ENCODE measurements at places on chromosomes 16 and 17.

DNA sequence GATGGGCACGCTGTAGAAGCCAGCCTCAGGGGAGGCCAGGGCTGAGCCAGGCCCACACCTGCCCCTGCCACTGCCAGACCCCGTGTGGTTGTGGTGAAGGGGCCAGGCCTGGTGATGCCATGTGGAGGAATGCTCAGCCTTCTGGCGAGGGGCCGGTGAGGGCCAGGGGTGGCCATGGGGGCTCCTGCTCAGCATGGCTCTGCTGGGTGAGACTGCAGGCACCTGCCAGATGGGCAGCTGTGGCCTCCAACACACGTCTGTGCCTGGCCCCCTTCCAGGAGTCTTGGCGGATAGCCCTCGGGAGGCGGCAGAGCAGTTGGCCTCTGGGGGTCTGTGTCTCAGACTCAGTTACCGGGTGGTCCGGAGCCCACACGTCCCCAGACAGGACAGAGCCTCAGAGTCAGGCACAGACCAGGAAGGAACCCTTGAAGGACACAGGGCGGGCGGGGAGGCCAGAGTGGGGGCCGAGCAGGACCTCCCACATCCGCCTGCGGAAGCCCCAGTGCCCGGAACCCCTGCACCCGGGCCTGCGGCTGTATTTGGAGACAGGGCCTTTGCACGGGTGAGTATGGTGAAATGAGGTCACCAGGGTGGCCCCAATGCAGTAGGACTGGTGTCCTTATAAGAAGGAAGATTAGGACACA, 22.5 kb upstream of the CHMP6 start:
- peak; percentile 68 for DNase-seq

DNA sequence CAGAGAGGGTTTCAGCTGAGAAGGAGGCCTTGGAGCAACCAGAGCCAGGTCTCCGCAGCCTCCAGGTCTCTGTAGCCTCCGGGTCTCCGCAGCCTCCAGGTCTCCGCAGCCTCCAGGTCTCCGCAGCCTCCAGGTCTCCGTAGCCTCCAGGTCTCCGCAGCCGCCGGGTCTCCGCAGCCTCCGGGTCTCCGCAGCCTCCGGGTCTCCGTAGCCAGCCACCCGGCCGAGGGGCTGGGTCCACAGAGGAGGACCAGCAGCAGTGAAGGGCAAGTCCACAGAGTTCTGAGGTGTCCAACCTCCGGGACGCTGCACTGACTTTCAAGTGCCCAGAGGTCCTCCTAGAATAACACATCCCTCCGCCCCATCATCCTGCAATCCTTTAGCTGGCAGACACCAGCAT, 221.0 kb downstream of the RBFOX3 start:
- DNase-seq: no peak

- DNase-seq: peak; percentile 64
These were observed 384 bp downstream of the TMEM107 start for GRCh38 chr17:8175795-8176196.

- DNase-seq: no peak
These were observed 20.4 kb downstream of the SDK2 start for GRCh38 chr17:73623818-73624217.

GRCh38 chr16:2212362-2213324, 2.0 kb upstream of the BRICD5 start:
- DNase-seq: no peak

DNA sequence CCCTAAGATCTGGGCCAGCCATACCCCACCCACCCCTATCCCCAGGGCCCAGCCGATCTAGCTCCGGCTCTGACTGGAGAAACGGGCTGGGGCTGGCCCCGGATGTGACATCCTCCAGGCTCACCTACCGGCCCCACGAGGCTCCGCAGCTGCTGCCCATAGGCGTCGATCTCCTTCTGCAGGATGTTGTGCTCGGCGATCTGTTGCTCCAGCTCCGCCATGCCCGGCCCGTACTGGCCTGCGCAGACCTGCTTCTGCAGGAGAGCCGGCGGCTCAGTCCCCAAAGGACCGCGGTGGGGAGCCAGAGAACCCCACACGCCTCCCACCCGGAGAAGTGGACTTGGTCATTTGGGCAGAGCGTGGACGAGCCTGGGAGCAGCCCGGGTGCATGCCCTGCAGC, 4.8 kb downstream of the EVPL start:
- no peak for DNase-seq

DNA sequence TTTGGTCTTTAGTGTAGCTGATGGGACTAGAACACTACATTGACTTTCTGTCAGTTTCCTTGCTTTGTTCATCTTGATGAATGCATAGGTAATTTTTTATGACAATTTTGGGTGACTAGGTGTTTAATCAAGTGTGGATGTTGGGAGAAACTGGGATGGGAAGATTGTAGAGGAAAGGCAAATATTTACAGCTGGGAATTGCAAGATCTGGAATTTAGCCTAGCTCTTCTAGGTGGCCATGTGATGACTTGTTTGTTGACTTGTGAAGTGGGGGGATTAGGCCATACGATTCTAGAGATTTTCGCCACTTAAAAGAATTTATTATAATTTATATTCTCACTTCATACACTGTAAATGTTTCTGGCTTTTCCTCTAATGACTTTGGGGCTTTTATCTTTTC, 480.3 kb upstream of the GOT2 start:
- no peak for DNase-seq

DNA sequence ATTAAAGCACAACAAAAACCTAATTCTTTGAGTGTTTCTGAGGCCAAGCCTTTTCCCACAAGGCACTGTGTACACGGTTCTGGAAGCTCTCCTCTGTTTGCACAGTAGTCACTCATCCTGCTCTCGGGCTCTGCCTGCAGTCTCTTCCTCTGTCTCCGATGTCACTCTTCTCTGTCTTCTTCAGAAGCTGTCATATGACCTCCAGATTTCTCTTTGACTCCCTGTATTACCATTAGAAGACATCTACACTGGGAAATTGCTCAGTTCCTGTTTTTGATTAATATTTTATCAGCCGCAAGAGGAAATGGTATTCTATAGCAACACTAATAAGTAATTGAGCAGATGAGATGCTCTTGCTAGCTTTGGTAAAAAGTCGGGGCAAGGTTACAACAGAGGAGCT, 422.9 kb downstream of the WWOX start:
- DNase-seq: peak; percentile 81

DNA sequence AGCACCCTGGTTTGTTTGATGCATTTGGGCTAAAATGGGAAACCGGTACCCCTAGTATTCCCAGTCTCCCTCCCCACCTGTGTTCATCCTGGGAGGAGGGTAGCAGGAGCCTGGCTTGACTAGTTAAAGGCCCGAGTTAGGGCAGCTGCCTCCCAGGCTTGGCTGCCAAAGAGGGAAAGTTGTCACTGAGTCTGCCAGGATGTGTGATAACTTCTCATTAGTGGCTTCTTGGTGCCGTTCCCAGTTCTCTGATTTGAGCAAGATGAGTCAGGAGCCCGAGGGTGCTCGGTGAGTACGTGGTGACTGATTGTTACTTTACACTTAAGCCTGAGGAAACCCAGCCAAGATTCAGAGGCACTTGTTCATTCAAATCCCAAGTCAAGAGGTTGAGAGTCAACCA, 2.5 kb downstream of the KRT32 start:
- no peak for DNase-seq

GRCh38 chr16:89982318-89982717, 33.8 kb downstream of the DEF8 start:
- no peak for DNase-seq

DNA sequence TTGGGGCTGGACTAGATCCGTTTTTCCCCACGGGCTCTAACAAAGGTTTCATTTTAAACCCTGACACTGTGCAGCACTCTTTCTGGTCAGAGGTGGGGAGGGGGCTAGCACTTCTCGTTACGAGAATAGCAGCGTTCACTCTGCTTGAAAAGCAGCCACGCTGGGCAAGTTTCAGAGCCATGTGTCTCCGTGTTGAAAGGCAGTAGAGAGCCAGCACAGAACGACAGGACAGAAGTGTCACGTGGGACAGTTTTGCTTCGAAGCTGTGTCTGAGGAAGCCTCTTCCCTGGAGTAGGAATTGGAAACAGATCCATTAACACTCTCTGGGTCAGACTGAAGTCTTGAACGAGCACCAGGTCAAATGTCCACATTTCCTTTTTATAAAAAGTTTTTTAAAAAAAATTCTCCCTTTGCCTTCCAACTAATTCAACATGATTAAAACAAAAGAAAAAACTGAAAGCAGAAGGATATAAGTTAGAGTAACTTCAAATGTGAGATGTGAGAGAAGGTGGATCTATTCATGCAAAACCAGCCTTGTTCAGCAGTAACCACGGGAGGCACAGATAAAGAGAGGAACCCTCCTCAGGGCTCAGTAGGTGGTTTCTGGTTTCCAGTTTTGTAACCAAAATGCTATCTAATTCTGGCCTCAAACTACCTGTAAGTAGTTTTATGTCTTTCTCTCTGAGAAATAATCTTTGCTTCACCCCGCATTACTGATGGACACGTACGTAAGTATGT, 65.0 kb downstream of the SMG6 start:
- no peak for DNase-seq

- DNase-seq: peak; percentile 26
These were observed 14.6 kb downstream of the MYO15A start for GRCh38 chr17:18122990-18123753.

- DNase-seq: no peak
These were observed 252.3 kb upstream of the EEF2KMT start for GRCh38 chr16:5349670-5350517.

DNA sequence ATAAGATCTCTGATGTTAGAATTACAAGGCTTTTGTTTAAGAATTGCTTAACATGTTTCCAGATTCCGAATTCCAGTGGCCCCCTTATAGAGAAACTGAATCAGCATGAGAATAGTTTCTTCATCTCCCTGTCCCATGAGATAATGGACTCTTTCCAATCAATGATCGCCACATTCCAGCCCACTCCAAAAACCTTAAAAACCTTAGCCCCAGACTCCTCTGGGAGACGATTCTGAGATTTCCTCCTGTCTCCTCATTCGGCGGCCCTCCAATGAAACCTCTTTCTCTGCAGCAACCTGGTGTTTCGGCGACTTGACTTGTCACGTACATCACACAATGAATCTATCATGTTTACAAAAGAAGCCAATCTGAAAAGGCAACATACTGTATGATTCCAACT, 197.1 kb upstream of the PSMD7 start:
- DNase-seq: no peak

DNA sequence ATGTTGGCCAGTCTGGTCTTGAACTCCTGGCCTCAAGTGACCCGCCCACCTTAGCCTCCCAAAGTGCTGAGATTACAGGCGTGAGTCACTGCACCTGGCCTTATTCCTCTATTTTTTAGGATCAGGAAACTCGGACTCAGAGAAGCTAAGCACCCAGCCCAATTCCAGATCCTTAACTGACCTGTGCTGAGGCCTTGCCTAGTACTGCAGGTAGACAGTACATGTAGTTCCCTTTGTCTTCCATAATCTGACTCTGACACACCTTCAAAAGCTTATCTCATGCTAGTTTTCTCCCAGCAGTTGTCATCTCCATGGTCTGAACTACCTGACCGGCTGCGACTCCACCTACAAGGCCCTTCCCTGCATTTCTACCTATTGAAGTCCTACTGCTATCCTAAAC, 65.7 kb upstream of the AXIN2 start:
- DNase-seq: peak; percentile 61

DNA sequence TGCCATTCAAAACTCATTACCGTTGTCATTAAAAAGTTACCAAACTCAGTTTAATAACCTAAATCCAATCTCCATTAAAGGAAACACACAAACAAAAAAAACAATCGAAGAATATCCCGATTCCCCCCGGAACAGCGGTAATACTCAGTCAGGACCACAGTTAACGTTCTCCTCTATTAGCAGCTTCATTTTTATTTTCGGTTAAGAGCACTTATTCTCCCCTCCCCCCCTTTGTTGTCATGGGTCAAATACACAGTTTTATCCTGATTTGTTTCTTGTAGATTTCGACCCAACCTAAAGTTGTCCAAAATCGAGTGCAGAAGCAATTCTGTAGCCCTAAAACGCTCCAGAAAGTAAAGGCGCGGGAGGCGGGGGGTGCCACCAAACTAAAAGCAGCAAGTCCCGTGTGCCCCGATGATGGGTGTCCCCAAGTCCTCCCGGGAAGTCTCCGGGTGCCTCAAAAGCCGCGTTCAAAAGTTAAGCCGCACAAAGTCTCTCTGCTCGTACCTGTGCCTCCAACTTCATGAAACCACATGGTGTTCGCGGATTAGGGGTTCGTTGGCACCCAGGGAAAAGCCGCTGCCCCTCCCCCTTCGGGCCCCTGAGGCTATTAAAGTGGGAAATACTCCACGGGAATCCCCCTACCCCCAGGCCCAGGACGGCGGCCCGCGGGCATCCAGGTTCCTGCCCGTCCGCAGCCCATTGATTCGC, 996 bp downstream of the SUMO2 start:
- peak; percentile 44 for DNase-seq

GRCh38 chr17:74431568-74432423, at the start of gene GPRC5C:
TSS of gene GPRC5C (plus strand) at chr17:74432088. CDS start at chr17:74439777, 7,689 bp downstream.
- peak; percentile 97 for DNase-seq

DNA sequence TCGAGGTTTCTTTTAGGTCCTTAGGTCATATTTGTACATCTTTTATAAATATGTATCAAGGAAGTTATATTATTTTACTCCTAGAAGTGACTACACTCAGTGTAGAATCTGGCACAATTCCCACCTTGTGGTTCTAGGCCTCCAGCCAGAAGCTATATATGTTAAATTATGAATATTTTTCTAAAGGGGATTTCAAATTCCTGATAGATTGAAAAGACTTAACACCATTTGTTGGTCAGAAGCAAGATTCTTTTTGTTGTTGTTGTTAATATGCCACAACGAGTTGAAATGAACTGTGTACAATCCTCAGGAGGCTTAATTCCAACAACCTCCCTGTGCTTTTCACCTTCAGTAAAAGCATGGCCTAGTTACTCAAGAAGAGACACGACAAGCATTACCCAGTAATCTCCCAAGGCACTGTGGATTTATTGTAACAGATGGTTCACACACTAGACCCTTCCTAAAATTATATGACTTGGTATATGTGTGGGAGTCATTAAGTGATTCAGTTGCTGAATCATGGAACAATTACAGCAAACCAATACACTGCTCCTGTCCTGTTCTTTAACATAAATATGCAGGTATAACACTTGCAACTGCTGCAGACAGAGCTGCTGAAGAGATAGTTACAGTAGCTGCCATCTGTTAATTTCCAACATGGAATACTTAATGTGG, 964.4 kb upstream of the GOT2 start:
- no peak for DNase-seq

DNA sequence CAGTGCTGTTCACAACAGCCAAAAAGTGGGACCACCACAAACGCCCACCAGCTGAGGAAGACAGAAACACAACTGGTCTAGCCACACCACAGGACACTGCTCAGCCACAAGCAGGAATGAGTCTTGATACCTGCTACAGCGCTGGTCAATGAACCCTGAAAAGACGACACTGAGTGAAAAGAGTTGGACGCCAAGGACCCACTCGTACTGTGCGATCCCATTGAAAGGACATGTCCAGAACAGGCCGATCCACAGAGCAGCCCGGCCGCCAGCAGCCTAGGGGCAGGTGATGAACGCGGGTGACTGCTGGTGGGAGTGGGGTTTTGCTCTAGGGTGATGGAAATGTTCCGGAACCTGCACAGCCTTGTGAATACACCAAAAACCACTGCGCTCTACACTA, 10.6 kb upstream of the SLC38A8 start:
- no peak for DNase-seq

DNA sequence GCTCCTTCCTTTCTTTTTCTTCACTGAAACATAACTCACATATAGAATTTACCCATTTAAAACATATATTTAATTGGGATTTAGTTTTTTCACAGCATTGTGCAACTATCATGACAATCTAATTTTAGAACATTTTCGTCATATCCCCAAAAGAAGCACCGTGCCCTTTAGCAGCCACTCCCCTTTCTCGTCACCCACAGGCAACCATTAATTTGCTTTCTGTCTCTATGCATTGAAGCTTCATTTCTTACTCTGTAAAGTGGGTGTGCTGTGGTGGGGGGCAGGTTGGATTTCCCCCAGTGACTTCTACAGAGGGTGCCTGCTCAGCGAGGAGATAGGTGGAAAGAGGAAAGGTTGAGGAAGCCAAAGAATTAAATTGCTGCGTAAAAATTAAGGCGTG, 35.8 kb downstream of the MRC2 start:
- DNase-seq: no peak
